ENCODE measurements at places on chromosomes 6 and 20.

GRCh38 chr6:60867548-60867947 is 1418.5 kb downstream of the KHDRBS2 start:
- no peak for DNase-seq

- DNase-seq, result no peak
These were observed 144.2 kb upstream of the CEP162 start for GRCh38 chr6:84371681-84372080.

- DNase-seq, result no peak
These were observed 434.3 kb upstream of the IMPG1 start for GRCh38 chr6:76506808-76507207.

- peak; percentile 24 for DNase-seq
These were observed 303 bp downstream of the ILRUN start for GRCh38 chr6:34696189-34696738.

DNA sequence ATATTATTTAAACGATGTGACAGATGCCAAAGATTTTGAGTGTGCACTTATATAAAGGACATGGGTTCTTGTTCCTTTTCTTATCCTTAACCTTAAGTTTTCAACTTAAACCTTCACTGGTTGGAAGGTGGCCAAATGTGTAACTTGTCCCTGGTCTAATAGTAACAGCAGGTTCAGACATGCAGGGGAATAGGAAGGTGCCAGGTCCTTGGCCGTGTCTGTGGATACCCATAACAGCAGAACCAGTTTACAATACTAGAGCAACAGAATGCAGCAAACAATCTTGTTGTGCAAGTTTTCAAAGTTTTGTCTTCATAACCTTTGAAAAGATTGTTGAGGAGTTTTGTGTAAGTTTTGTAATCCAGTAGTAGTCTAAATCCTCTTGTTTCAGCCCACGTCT is 4.4 kb downstream of the MYB start:
- no peak for DNase-seq

DNA sequence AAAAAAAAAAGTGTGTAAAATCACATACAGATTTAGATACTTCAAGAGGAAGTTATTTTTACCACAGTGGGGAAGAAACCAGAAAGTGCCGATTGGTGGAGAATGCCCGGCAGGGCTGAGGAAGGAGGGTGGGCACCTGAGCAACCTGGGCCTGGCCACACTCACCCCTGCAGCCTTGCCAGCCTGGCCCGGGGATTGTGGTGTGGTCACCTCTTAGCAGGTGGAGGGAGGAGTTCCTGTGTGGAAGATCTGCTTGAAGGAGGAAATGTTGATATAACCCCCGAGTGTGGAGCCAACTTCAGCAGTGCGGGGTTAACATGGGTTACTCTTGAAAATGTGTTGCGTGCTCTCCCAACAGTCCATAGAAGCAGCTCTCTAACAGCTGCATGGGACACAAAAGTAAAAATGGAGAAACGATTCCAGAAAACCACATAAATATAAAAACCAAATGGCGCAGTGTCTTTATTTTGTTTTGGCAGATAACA is 14.7 kb downstream of the UST start:
- no peak for DNase-seq

DNA sequence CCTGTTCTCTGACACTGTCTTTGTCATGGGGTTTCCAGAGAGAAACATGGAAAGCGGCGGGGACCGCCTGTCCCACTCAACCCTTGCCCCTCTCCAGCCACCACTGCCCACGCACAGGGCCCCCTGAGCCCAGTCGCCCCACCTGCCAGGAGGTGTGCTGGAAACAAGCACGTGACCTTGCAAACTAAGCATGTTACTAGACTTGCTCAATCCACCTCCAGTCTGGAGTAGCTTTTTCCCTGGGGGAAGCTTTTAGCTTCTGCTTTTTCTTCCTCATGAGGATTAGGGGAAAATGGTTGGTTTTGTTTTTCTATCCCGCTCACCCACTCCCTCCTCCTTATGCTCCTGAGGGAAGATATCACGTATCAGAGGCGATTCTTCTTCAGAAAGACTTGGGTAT is 105.7 kb downstream of the PLEKHG1 start:
- DNase-seq, result no peak

DNA sequence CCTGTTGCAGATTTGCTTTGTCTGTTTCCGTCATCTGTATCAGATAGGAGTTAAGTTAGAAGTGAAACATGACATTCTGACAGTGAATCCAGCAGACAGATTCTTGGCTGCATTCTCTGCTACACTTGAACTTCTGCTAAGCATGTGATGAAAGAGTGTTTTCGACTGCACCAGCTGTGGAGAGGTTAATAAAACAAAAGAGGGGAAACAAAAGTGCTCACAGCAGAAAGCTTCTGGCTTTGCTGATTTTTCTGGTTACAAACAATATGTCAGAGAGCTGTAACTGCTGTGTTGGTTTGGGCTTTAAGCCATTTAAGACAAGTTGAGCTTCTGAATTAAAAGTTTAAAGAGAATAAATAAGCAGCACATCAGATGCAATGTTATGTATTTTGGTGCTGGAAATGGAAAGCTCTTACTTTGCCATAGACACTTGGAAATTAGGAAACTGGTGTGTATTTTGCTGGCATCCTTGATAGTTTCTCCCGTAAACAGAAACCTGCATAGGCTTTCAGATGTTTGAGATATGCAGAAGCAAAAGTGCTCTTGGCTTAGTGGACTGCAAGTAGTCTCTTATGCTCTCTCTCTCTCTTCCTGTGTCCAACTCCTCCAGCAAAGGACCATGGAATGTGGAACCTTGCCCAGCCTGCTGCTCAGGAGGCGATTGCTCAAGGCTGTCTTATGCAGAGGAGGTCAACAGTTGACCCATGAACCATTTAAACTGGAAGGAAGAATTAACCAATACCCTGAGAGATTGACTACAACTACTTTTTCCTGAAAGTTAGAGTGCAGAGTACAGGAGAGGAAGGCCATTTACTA is 104.9 kb downstream of the RPS12 start:
- peak; percentile 70 for DNase-seq

DNA sequence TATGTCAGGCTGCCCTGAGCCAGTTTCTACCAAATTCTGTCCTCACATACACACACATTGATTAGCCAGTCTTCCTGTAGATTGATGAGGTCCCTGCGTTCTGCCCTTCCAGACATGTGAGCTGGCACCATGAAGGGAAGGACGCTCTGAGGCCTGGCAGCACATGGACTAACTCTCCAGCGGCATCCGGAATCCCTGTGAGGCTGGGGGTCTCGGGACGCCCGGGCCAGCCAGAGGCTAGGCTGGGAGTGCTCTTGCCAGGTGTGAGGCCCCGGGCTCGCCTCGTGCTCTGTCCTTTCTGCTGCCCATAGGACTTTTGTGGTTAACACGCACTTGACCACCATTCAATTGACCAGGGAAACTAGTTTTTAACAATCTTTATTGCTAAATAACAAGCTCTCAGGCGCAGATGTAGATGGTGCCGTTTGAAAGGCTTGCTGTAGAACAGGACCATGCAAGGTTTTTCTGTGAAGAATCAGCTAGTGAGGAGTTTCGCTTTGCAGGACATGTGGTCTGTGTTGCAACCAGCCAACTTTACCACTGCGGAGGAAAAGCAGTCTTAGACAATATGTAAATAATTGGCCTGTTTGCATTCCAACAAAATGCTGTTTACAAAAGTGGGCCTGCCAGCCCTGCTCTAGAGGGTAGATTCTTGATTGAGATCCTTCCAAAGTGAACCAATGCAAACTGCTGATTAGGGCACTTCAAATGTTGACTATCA is 29.3 kb downstream of the FOXF2 start:
- no peak for DNase-seq

- no peak for DNase-seq
These were observed 105.4 kb upstream of the ESR1 start for GRCh38 chr6:151701911-151702562.

- no peak for DNase-seq
These were observed 96.8 kb downstream of the PDE10A start for GRCh38 chr6:165566088-165566828.

DNA sequence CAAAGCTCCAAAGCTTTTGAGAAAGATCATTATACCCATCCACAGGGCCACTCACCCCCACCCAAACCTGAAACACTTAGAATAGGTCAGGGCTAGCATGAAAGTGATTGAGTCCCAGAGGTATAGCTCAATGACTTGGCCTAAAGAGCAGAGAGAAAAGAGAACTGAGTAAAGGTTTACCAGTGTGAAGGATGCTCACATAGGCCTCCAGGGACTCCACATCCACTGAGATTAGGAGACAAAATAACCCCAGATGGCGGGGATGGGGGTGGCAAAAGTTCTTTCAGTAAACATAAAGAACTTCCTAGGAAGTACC is 12.2 kb downstream of the SAYSD1 start:
- no peak for DNase-seq

DNA sequence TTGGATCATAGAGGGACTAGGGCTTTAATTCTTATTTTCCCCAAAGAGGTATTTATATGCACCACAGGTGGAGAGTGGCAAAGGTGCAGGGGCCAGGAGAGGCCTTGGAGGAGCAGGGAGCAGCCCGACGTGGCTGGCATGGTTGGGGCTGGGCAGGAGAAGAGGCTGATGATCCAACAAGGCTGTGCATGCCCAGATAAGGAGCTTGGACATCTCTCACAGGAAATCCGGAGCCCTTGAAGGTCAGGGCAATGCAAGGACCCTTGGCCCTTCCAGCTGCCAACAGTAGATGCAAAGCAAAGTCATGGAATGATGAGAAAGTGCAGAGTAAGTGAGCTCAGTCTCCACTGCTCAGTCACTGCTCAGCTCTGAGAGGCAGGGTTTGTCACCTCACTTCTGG is 39.9 kb upstream of the SIRT5 start:
- DNase-seq, result no peak

DNA sequence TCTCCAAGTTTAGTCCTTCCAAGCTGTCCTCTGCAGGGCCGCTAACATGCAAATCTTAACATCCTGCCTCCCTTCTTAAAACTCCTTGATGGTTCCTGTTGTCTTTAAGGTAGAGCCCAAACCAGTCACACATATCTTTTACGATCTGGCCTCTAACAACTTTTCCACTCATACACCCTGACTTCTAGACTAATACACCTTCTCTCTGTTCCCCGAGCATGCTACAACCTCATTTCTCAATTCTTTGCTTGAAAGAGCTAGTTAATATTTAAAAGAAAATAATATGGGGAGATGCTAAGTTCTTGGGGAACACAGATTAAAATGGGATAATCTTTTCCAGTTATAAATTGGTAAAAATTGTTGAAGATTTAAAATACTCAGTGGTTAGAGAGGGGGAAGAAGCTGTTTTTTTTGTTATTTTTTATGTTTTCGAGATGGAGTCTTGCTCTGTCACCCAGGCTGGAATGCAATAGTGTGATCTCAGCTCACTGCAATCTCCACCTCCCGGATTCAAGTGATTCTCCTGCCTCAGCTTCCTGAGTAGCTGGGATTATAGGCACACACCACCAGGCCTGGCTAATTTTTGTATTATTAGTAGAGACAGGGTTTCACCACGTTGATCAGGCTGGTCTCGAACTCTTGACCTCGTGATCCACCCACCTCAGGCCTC is 250.7 kb downstream of the MAFB start:
- DNase-seq, result no peak

DNA sequence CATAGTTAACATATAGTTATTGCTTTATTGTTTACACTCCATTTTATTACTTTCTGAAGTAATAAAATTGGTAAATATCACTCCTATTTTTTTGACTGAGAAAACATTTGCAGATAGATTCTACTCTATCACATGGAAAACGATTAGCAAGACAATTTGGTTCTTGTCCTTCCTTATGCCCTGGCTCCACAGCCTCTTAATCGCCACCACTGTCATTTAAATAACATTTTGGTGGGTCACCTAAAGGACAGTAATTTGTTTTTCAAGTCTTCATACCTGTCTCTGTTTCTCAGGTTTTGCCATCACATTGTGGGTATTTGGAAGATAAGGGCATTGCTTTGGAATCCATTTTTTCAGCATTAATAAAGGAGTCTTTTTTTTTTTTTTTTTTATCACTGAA is 521.5 kb upstream of the IRAK1BP1 start:
- peak; percentile 1 for DNase-seq

DNA sequence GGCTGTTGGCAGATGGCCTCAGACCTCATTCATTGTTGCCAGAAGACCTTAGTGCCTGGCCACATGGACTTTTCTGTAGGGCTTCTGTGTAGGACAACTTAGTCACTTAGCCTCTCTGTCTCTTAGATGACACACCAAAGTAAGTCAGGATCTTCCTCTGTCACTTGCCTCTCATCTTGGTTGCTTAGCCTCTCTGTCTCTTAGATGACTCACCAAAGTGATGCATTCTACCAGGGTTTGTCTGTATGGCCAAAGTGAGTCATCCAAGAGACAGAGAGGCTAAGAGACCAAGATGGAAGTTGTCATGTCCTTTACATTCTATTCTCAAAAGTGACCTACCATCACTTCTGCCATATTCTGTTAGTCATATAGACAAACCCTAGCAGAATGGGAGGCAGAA is 255.9 kb upstream of the DEFB112 start:
- DNase-seq, result peak; percentile 33

GRCh38 chr6:155174576-155175211 is 89.1 kb upstream of the CLDN20 start:
- peak; percentile 79 for DNase-seq

DNA sequence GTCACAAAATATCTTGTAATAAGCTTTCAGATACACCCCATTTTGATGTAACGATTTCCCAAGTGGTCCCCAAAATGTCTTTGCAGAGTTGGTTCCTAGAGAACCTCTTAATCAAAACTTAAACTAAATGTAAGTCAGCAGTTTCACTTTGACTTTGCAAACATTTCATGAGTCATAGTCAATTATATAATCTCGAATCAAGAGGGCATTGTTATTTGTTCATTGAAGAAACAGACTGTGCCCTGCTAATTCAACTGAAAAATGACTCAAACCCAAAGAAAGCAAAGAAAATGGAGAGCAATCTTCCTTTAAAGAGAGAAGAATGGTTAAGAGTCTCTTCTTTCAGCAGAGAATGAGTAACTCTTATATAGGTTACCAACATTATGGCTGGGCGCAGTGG is 58.3 kb downstream of the IPCEF1 start:
- DNase-seq, result peak; percentile 81

DNA sequence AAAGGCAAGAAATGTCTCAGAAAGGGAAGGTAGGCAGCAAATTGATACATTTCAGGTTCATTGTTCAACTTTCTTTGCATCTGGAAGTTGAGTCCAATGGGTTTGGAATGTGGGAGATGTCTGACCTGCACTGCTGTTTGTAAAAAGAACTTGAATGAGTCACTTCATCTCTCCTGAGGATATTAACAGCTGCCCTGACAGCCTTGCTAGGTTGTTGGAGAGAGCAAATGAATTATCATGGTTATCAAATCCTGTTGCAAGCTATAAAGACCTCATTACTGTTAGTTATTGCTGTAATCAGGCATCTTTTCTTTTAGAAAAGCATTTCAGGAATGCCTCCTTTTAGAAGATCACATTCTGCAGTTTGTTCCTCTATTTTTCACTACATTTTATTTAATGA is 23.0 kb upstream of the FLRT3 start:
- DNase-seq, result peak; percentile 30

All from PC-3 (cell line).